ENCODE measurements at places on chromosomes 2 and 18. TPM values are rescaled to one million over a fixed set of nuclear protein-coding genes. Genes with fewer than 3 reads are reported as not detected.

The CHRNG gene
- total RNA-seq: not detected

The SGO2 gene
- total RNA-seq: 19.9 TPM

DNA sequence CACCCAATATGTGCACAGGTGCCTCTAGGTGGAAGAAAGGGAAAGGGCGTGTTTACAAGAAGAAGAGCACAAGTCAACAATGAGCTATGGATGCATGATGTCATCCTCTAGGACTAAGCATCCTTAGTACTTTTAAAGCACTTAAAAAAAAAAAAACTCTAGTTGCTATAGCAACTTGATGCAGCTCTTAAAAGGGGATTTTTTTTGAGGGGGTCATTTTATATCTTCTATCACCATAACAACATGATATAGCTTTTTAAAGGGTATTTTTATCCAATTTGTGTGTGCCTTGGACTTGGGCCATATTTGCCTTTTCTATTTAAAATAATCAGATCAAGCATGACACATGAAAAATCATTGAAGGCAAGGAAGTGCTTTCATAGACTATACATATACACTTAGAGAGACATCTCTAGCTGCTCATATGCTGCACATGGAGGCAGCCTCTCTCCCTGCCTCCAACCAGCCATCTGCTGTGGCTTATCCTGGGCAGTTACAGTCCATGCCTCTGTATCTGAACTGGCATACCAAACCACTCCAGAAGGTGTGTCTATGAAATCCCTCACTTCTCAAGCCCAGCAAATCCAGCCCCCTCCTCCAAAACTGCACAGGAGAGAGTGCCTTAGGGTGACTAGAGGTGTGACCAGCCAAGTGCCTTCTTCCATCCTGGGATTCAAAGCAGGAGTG lies 165.4 kb downstream of the MSH2 start:
- DNase-seq: no peak
- peaks cover 14% of the 10 kb centered on the region for H3K27me3 ChIP-seq
- H3K4me3 ChIP-seq: no peak overlapping the region

The SP110 gene
- 55.2 TPM for total RNA-seq

DNA sequence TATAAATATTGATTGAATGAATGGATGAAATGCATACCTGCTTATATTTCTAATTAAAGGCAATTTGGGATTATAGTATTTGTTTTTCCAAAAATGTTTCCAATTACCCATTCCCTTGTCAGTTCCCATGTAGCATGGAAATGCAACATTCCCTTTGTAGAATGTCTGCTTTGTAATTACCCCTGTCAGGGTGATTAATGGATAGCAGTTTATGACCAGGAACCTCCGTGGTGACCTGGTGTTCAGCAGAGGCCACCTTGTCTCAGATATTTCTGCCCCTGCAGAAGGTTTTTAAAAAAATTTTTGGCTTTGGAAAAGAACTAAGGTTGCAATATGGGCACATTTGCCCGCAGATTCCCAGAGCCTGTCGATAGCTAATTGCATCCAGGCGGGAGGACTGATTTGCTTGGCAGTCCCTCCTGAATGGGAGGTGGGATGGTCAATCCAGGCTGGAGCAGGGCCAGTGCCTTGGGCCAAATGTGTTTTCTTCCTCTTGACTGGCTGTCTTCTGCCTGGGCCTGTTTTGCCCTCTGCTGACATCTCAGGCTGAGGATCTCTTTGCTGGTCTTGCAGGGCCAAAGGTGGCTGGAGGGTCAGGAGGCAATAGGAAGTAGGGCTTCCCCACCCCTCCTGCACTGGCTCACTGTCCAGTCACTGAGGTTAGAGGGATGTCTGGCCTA lies 82.1 kb downstream of the TMEM182 start:
- H3K4me3 ChIP-seq: no peak overlapping the region
- H3K4me1 ChIP-seq: no peaks in the 10 kb centered on the region
- H3K36me3 ChIP-seq: no peaks in the 10 kb centered on the region
- no peak overlapping the region for H3K27ac ChIP-seq
- DNase-seq: no peak
- H3K27me3 ChIP-seq: no peaks in the 10 kb centered on the region

The ZNF521 gene
- not detected for total RNA-seq

GRCh38 chr18:48031641-48032040 lies 101.2 kb upstream of the SMAD2 start:
- no peak overlapping the region for H3K27ac ChIP-seq
- no peak for DNase-seq
- H3K4me1 ChIP-seq: no peaks in the 10 kb centered on the region
